Stimulated activated CD4-positive, alpha-beta T cell treated with anti-CD3 and anti-CD28 coated beads, Interleukin-1b, Interleukin-23, amount 100 ng/mL, for 24 hours (primary cell): ENCODE measurements at places on chromosomes 11 and 22.

DNA sequence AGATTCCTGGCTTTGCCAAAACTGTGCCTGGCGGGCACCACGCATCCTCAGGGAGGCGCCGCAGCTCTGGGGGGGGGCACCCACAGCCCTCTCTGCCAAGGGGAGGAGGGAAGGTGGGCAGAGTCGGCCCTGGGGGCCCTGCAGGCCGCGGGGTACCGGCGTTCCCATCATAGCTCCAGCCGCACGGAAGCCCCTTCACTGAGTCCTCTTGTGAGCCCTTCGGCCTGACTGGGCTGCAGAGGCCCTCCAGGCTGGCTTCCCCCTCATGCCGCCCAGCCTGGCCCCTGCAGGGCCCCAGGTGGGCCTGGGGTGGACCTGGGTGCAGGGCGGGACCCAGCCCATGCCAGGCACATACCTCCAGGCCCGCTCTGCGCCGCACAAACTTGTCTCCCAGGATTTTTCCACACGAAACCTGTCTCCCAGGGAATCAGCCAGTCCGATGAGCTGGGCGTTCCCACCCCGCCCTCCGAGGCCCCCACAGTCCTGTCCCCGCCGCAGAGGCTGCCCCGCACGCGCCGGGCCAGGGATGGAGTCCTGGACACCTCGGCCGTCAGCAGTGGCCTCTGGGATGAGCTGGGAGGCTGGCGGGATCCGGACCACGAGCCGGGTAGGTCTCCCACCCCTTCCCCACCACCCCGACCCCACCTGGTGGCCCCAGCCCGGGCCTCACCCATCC lies 1.8 kb upstream of the PKP3 start:
- DNase-seq, result no peak

- no peak for DNase-seq
These were observed 802.4 kb upstream of the ANO3 start for GRCh38 chr11:25529572-25529971.

DNA sequence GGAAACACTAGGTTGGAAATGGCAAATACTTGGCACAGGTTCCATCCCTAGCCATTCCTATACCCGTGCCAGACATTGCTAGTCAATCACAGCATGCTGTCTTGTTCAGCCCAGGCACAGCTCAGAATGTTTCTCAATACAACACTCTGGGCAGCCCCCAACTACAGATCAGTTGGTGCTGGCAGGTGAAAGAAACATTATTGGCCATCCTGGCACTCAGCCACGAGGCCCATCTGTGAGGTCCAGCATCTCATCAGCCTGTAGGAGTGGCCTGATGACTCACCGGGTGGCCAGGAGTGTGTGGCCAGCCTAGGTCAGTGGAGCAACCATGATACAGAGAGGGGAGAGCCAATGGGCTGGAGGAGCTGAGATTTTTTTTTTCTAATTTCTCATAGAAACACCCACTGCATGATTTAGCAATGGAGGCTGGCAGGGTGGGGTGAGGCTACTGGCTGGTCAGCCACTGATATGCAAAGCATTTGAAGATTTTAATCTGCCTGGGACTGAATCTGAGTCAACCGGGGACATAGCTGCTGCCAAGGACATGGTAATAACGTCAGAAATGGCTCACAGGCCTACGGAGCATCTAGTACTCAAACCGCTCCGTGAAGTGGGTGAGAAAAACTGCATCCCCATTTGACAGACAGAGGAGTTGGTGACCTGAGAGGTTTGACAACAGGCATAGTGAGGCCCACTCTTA lies 5.4 kb downstream of the MYO18B start:
- DNase-seq, result no peak

GRCh38 chr11:43998308-43998707 lies 49.5 kb upstream of the ACCSL start:
- no peak for DNase-seq

GRCh38 chr11:111846636-111847035 lies 24.7 kb downstream of the ALG9 start:
- no peak for DNase-seq

DNA sequence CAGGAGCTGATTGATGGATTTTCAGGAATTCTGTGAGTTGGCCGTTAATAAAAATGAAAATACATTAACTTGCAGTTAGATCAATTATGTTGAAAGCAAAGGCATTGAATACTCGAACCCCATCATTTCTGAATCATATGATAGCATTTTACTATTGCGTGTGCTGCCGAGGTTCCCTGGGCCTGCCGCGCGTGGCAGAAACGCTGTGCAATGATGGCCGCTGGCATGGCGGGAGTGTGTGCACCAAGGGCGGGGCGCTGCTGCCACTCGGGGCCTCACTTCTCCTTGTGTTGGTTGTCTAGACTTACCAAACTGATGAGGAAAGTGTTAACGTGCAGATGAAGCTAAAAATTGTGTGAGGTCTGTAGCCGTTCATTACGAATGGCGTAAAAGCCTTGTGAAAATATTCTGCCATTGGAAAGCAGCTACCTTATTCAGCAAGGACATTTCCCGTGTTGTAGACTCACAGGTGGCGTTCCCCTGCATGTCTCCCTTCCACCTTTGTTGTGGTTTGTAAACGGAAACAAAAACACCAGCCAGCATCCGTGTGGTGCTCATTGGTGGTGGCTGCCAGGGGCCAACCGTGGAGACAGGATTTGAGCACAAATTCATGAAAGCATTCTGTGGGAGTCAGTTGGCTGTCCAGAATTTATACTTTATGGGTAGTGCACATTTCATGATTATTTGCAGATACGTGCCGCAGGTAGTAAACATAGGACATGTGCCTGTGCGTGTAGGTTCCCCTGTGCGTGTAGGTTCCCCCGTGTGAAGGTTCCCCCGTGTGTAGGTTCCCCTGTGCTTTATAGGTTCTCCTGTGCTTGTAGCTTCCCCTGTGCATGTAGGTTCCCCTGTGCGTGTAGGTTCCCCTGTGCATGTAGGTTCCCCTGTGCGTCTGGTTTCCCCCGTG lies 5.9 kb upstream of the GRAMD4 start:
- peak; percentile 26 for DNase-seq

DNA sequence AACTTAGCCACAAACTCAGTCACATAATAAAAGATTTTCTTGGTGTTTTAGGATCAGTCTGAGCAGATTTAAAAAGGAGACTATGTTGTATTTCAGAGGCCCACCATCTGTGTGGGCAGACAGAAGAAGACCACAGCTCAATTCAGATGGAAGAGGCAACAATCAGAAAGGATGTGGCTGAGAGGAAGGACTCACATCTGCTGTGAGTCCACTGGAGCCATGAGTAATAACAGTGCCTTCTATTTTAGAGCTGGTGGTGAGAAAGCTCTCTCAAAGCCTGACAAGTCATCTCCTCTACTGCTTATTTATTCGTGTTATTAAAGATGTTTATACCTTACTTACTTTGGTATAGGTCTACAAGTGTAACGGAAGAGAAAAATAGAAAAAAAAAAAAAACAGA lies 357.2 kb downstream of the OPCML start:
- DNase-seq, result no peak

DNA sequence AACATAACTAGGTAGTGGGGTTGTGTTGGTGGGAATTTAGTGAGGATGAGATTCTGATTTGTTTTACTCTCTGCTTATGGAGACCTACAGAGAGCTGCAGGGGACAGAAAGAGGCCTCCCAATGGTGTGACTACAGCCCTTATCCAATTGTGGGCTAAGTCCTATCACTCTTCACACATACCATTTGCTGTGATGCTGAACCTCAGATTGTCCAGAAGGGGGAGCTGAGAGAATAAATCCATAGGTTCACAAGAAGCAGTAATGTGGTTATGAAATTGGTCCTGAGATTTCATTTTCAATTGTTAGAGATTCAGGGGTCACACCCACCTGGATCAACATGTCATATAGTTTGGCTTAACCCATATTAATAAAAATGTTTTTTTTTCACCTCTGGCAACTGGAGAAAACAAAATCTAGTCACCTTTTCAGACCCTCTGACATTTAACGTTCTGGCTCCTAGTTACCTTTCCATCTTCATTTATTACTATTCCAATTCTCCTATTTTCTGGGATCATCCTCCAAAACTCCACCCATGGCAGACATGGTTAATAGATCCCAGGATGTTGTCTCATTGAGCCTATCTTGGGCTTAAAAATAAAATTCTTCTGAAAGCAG lies 53.3 kb upstream of the PTPN5 start:
- no peak for DNase-seq

DNA sequence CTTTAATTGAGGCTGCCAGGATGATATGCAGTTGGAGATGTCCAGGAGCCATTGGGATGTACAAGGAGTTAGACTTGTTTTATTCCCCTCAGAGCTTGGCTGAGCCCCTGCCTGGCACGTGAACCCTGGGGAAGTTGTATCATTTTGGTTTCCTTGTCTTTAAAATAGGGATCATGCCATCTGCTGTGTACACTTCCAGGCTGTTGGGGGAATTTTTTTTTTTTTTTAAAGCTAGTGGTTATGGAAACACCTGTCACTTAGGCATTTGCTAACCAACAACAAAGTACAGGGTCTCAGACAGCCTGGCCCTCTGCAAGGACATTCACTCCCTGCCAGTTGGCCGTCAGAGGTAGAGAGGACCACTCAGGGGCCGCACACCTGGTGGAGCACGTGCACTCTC lies 8.5 kb upstream of the RAB1B start:
- no peak for DNase-seq

GRCh38 chr11:21148376-21148775 lies 479.0 kb downstream of the NELL1 start:
- DNase-seq, result no peak

- DNase-seq, result no peak
These were observed 940.4 kb downstream of the DLG2 start for GRCh38 chr11:84686716-84687115.

DNA sequence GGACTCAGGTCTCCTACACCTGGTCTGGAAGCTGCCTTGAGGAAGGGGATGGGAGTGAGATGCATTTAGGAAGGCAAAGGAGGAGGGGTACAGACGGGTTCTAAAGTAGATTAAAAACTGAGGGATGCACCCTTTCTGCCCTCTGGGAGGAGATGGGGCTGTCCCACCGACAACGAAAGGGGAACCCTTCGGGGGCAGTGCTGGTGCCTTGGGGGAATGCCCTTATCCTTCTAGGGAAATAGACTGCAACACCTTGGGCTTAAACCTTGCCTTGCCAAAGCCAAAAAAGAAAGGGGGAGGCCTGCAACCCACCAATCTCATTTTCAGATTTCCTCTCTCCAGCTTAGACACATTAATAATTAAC lies 89.8 kb downstream of the PLEKHA7 start:
- DNase-seq, result no peak

DNA sequence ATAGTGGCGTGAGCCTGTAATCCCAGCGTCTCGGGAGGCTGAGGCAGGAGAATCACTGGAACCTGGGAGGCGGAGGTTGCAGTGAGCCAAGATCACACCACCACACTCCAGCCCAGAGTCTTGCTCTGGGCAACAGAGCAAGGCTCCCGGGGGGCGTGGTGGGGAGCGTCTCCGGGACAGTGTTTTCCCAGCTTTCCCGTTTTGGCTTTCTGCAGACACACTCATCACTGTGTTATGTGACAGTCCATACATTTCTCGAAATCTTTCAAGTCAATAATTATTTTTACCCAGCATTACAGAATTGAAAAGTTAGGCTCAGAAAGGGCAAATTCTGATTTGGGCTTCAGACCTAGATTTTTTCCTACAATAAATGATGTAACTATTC lies 31.7 kb downstream of the NEAT1 start:
- no peak for DNase-seq

- DNase-seq, result no peak
These were observed 4.6 kb downstream of the EWSR1 start for GRCh38 chr22:29272624-29273023.

DNA sequence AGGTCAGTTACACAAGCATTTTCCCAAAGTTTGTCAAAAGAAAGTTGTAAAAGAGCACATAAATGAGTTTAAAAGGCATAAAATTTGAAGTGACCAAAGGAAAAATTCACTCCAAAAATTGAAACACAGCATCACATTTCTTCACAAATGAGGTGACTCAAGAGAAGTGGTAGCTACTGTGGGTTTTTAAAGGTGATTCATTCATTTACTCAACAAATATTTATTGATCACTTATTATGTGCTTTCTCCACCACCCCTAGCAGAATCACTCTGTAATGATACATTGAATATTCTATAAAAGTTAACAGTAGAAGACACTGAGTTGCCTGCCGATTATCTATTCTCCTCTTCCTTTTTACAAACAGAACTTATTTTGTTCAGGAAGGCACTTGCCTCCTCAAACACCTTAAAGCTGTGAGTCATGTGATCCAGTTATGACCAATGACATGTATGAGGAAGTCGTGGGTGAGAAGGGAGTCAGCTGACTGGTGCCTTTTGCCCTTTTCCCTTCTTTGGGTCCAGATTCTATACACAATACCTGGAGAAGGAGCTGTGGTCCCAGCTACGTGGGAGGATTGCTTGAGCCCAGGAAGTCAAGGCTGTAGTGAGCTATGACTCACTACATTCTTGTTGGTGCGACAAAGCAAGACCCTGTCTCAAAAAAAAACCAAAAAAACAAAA lies 67.7 kb upstream of the CLNS1A start:
- DNase-seq, result no peak

- DNase-seq, result no peak
These were observed 97.0 kb downstream of the BRD1 start for GRCh38 chr22:49730656-49731055.

- no peak for DNase-seq
These were observed 10.3 kb downstream of the CYTH4 start for GRCh38 chr22:37292641-37293040.

DNA sequence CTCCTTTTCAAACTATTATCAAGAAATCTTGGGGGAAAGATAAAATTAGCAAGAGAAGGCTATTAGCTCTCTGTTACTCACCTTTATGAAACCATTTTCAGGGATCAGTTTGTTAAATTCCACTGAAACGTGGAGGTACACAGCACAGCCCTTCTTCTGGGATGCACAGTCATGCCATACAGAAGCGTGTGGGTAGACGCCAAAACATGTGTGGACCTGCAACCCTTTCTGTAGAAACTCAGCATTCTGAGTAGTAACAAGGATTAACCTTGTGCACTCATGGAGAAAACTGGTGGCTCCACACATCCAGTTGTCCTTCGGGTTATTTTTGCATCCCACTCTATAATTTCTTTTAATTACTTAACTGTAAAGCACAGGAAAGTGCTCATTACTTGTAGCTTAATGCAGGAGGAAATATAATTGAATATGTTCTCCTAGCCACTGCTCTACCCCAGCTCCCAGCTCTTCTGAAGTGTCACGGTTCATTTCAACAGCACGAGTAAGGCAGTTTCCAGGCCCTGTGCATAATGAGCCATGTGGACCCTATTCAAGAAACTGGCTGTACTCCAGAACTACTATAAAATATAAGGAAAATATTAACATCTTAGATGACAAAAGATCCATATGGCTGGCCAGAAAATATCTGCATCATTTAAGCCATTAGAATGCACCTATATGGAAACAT lies 26.1 kb downstream of the BDNF start:
- DNase-seq, result no peak
